ENCODE measurements at places on chromosomes 7 and 10.

- DNase-seq: no peak
Observed at GRCh38 chr7:44213206-44213876, 12.6 kb downstream of the YKT6 start.

DNA sequence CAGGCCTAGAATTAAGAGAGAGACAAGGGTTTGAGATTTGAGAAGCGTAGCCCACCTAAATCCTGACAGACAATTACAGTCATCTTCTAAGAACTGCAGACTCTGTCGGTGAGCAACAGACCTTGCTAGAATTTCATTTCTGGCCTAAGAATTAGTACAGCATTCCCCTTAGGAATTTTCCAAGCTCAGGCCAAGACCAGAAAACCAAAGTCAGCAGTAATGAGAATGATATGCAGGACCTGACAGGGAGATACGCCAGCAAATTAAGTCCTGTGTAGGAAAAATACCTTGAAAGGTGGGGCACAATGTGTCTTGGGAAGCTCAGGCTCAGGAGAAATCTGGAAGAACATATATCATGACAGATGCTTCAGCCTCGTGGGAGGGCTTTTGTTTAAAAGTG is 52.7 kb upstream of the HERPUD2 start:
- DNase-seq: no peak

GRCh38 chr7:150910996-150911422 is 58.7 kb downstream of the AOC1 start:
- DNase-seq: no peak

DNA sequence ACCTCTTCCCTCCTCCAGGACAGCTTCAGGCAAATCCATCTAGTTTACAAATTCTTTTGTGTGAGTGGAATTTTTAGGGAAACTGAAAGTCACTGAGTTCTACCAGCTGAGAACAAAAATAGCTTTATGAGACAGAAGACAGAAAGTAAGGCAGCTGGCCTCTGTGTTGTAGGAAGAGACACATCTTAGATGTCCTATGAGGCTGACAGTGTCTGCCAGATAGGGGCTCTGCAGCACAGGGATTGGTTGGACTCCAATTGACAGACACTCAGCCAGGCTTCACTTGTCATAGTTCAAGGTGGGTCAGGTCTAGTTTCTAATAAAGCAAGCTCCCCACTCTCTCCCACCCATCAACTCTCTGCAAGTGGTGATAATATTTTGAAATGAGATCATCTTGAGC is 574.9 kb downstream of the CCSER2 start:
- DNase-seq: no peak

GRCh38 chr7:15158141-15158810 is 255.7 kb upstream of the DGKB start:
- DNase-seq: no peak

- peak; percentile 23 for DNase-seq
Observed at GRCh38 chr10:46229144-46229563, 57.6 kb upstream of the ANTXRL start.

DNA sequence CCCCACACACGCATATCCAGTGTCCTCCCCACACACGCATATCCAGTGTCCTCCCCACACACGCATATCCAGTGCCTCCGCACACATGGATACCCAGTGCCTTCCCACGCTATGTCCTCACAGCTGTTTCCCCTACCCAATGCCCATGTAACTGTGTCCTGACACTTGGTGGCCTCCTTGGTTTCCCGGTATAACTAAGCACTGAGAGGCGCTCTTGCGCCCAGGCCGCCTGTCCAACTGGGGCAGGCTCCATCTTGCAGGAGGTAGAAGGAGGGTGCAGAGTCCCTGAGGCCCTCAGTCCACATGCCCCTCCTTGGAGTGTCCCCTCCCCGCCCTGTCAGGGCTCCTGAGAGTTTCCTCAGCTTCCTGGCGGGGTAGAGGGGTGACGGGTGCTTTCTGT is 535.6 kb downstream of the DNAJB6 start:
- DNase-seq: no peak

DNA sequence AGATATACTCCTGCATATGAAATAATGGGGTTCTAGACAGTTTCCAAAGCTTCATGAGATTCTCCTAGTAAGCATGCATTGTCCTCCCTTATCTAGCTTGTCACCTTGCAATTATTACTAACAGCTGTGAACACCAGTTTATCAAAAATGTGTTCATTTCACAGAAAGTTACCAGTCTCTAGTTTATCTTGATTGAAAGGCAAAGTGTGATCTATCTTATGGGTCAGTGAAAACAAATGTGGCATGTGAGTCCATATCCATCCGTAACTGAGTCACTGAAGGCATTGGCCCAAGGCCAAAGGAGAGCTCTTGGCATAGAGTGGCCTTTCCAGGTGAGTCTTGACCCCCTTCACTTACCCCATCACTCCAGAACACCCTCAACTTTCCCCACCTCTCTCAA is 53.2 kb downstream of the GSAP start:
- DNase-seq: no peak

GRCh38 chr7:43044511-43044910 is 67.9 kb upstream of the HECW1 start:
- DNase-seq: no peak

GRCh38 chr7:138137423-138138171 is 61.3 kb downstream of the AKR1D1 start:
- DNase-seq: no peak

GRCh38 chr7:22338411-22338810 is 18.5 kb downstream of the RAPGEF5 start:
- DNase-seq: no peak

DNA sequence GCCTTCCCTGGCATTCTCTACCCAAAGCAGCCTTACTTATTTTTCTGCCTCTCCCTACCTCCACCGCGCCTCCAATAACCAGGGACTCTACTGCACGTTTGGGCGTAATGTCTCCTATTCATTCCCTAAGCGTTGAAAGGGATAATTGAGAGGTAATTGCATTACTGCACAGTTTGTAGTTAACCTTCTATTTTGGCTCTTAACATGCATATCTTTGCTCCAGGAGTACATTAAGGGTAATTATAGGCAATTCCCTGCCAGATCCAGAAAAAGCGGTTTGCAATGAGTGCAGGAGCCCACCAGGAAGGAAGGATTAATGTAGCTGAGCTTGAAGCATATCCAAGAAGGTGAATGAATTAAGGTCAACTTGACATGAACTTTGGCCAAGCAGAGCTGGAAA is 558.4 kb downstream of the TYW1 start:
- no peak for DNase-seq

- DNase-seq: no peak
Observed at GRCh38 chr7:92697012-92697411, 106.8 kb upstream of the FAM133B start.

DNA sequence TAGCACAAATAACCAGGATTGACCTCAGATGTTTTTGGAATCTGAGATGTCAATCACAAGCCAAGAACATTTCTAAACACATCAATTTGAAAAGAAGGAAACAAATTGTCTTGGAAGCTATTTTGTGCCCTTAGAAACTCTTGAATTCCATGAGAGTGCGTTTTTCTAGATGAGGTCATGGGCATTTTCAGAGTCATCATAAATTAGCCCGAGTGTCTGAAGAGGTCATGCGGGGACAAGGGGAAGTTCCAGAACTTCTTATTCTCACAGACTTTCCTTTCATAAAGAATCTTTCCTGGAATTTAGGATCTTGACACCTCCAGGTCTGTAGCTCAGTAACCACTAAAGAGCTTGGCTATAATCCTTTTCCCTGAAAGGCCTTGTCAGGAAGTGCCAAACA is 28.2 kb downstream of the IL2RA start:
- DNase-seq: no peak

DNA sequence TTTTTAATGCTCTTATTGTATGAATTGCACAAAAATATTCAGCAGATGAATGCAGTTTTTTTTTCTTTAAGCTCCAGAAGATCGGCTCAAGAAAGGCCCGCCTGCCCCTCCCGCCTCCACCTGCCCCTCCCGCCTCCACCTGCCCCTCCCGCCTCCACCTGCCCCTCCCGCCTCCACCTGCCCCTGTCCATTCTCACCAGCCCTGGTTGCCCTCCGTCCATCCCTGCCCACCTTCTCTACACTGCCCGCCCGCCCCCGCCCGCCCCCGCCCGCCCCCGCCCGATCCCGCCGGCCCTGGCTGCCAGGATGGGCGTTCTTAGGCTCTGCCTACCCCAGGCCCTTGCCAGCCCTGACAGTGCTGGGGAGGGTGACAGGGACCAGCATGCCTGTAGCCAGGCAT is 67.4 kb downstream of the GLRX3 start:
- DNase-seq: no peak

GRCh38 chr7:34612661-34613060 is 45.4 kb upstream of the NPSR1 start:
- peak; percentile 51 for DNase-seq

- DNase-seq: no peak
Observed at GRCh38 chr7:143929224-143929920, 5.7 kb upstream of the OR2F2 start.

DNA sequence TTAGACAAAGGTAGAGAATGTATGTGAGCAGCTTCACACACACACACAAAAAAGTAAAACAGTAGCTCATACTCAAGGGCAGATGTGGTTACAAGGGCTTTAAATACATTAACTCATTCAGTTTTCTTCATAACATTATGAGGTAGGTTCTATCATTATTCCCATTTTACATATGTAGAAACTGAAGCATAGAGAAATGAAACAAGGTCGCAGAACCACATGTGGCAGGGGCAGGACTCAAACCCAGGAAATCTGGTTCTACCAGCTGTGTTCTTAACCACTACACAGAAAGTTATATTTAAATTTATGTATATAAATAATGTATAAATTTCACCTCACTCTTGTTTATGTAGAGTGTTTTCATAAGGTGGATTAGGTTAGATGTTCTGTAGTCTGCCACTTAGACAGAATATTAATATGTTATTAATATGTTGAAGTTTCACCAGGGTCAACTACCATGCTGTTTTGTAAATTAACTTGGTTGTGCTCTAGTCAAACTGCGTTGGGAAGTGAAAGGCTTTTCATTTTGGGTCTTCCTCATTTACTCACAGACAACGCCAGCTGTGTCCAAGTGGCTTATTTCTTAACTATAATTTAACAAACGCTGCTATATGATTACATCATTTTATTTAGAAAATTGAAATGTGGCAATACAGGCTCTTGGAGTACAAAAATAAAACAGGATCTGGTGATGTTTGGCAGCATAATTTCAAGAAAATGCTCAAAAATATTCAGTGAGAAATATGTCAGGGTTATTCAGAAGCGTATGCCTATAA is 138.4 kb downstream of the MDFIC start:
- DNase-seq: no peak

GRCh38 chr10:129727495-129727894 is 236.6 kb downstream of the EBF3 start:
- no peak for DNase-seq

GRCh38 chr7:4189131-4189570 is 492.9 kb upstream of the FOXK1 start:
- no peak for DNase-seq

- no peak for DNase-seq
Observed at GRCh38 chr10:11863353-11864109, 40.4 kb downstream of the PROSER2 start.

GRCh38 chr10:26573674-26574073 is 123.8 kb upstream of the PDSS1 start:
- DNase-seq: no peak

DNA sequence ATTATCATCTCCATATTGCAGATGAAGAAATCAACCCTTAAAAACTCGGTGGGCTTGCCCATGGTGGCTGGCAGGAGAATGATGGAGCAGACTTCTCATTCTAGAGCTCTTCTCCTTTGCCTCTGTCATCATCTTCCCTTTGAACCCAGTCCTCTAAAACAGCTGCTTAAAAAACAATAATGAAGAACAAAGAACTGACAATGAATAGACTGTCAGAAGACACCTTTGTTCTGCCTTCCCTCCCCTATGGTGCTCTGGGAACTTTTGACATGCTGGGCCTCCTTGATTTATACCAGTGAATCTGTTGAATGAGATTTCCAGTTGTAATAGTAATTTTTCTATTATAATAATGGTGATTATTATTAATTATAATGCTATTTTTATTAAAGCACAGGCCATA is 103.0 kb downstream of the SORCS3 start:
- DNase-seq: no peak

DNA sequence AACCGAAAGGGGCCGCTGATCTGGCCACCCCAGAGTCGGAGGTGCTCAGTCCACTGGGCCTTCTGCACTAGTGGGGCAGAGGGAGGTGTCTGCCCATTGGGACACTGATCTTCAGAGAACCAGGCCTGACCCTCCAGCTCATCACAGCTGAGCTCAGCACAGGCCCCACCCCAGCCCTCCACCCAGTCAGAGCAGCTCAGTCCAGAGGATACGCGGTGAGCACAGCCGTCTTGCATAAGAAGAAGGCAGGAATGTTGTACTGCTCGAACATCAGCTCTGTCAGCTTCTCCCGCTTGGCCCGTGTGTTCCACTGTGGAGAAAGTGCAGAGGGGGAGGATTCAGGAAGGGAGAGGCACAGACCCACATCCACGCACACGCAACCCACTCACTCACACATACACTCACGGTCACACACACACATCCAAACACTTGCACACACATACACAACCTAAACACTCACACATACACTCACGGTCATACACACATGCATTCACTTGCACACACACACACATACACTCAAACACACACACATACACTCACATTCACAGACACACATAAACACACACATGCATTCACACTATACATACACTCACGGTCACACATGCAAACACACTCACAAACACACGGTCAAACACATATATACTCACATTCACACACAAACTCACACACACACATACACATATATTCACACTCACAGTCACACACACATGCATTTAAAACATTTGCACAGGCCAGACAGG is 6.3 kb downstream of the ACTL6B start:
- no peak for DNase-seq

DNA sequence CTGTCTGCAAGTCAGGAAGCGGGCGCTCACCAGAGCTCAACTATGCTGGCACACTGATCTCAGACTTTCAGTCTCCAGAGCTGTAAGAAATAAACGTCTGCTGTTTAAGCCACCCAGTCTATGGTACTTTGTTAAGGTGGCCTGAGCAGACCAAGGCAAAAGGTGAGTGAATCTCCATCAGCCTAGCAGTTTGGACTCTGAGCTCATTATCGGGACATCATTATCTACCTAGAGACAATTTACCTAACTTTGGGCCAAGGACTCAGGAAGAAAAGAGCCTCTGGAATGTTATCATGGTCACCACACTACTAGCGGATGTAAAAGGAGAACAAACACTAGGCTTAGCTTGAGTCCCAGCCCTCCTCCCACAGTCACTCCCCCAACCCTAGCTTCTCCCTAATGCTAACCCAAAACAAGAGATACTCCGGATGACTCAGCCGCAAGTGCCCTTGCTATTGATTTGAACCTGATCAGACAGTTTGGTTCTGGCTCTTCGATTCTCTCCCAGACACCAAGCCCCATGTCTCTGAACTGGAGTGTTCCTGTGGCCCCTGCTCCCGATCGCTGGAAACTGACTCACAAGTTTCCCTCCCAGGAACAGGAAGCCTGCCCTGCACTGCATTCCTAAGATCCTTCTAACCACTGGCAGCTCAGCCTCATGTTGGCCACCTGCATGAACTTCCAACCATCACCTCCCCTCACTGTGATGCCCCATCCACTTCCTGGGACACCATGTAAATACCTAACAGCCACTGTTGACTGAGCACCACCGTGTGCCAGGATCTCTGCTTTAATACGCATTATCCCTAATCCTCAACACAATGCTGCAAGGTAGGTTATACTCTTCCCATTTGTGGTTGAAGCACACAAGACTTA is 34.5 kb downstream of the CREB3L2 start:
- DNase-seq: no peak

GRCh38 chr7:40301486-40302068 is 166.8 kb downstream of the SUGCT start:
- no peak for DNase-seq
